ENCODE measurements at places on chromosomes 1 and 21.

DNA sequence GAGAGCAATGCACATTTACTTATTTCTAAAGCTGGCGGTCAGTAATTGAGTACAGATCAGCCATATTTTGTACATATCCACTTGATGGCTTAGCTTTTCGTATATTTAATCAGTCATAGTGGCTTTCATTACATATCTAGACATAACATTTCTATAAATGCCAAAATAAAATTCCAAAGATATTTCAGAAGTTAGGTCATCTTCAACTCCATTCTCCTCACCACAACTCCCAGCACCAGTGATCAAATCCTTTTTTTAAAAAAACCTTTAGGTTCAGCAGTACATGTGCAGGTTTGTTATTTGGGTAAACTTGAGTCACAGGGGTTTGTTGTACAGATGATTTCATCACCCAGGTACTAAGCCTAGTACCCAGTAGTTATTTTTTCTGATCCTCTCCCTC, 53.9 kb upstream of the GNG4 start:
- no peak for DNase-seq

DNA sequence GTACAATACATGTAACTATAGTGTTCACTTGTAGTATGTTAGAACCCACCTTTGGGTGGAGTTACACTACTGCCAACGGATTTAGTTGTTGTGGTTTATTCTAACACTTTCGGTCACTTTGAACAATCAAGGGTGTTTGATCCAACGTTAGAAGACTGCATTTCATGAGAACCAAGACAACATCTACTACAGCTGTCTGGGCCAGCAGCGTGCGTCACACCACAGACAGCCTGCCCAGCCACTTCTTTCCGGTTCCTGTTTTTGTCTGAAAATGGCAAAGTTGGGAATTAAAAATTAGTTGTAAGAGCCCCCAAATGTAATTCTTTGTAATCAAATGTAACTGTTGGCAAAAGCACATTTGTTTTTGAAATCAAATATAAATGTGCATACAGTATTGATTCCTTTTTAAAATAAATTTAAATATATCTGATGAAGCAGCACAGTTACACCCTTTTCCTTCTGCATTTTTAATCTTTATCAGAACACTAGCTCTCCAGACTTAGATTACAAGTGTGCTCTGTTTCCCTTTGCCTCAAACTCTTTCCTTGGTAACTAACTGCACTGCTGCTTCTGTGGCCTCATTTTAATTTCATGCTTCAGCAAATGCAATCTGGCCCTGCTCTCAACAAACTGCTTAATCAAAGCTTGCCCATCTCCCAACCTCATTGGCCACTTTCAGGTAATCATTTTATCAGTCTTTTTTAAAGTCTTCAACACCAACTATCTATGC, 86.6 kb upstream of the DPH5 start:
- peak; percentile 35 for DNase-seq

- DNase-seq = no peak
Observed at GRCh38 chr1:114492978-114493377, 18.0 kb downstream of the TRIM33 start.

GRCh38 chr1:1920608-1921458, 1.8 kb upstream of the TMEM52 start:
- DNase-seq = no peak

DNA sequence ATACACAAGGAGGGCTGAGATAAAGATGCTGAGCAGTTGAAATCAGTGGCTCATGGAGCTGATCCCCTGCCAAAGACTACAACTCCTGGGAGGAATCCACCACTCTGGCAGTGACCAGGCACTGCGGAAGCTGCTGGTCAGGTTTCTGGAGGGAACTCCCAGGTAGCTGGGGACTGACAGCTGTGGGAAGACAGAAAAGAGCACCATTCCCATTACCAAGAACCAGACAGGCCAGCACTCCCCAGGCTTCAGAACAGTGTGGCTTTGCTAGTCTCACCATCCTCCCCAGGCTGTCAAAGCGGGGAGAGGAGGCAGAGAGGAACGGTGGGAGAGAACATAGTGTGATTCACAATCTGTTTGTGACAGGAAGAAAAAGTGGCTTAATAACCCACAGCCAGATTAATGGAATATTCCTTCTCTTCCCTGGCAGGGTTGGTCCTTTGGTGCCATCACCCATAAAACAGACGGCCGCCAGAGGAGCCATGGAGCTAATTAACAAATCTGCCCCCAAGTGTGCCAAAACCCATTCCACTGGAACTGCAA, 92.1 kb downstream of the MAB21L3 start:
- DNase-seq = no peak

DNA sequence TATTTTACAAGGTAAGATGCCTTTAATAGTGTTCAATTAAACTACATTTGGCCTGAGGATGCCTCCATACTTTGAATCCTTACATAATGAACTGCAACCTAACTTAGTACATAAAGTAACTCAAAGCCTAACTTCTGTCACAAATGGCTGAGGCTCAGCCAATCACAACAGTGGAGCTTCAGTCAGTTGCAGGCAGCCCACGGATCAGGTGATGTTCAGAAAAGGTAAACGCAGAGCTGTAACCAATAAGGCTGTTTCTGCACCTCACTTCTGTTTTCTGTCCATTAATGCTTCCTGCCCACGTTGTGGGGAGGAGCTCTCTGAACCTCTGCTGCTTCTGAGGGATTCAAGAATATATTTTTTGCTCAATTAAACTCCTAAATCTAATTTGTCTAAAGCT, 94.8 kb upstream of the KIAA0040 start:
- DNase-seq = no peak

DNA sequence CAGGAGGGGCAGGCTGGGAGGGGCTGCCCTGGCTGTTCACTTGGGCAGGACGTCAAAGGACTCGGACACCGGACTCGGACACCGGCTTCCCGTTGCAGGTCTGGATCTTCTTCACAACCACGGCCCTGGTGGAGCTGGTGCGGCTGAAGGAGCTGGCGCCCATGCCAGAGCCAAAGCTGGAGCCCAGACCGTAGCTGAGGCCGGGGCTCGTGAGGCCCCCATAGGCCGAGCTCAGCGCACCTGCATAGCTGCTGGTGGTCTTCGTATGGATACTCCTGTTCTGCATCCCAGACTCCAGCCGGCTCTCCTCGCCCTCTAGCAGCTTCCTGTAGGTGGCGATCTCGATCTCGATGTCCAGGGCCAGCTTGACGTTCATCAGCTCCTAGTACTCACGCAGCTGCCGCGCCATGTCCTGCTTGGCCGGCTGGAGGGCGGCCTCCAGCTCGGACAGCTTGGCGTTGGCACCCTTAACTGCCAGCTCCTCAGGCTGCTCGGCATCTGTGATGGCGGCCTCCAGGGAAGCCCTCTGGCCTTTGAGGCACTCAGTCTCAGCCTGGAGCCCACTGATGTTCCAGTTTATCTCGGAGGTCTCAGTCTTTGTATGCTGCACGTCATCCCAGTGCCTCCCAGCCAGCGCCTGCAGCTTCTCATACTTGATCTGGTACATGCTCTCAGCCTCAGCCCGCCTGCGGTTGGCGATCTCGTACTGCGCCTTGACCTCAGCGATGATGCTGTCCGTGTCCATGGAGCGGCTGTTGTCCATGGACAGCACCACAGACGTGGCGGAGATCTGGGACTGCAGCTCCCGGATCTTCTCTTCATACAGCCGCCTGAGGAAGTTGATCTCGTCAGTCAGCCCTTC, 15.1 kb upstream of the KLF17 start:
- no peak for DNase-seq

DNA sequence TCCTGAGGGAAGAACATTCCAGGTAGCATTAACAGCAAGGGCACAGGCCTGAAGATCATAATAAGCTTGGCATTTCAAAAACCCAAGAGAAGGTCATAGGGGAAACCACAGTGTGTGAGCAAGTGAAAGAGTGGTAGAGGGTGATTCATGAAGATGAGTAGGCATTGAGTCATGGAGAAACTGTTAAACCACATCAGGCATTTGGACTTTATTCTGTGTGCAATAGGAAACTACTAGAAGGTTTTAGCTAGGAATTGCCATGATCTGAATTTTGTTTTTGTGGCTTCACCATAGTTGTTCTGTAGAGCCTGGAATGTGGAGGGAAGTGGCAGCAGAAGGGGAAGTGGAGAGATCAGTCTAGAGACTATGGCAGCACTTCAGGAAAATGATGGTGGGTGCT, 359.0 kb upstream of the PTBP2 start:
- peak; percentile 1 for DNase-seq

DNA sequence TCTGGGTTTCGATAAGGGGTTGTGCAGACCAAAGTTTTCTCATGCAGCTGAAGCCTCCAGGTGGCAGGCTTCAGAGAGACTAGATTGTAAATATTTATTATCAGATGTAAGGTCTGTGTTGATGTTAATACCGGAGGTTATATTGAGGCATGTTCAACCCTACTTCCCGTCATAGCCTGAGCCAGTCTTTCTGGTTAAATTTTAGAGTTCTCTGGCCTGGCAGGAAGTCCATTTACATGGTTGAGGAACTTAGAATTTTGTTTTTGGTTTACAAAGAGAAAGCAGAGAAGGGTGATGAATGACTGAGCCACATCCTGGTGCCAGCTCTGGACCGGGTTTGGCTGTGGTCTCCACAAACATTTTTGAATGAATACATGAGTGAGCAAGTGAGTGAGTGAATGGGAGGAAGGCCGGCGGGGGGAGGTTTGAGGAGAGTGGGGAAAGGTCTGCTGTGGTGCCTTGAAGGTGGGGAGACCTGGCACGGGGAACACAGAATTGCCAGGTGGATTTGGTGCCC, 218.5 kb downstream of the DISC1 start:
- no peak for DNase-seq

DNA sequence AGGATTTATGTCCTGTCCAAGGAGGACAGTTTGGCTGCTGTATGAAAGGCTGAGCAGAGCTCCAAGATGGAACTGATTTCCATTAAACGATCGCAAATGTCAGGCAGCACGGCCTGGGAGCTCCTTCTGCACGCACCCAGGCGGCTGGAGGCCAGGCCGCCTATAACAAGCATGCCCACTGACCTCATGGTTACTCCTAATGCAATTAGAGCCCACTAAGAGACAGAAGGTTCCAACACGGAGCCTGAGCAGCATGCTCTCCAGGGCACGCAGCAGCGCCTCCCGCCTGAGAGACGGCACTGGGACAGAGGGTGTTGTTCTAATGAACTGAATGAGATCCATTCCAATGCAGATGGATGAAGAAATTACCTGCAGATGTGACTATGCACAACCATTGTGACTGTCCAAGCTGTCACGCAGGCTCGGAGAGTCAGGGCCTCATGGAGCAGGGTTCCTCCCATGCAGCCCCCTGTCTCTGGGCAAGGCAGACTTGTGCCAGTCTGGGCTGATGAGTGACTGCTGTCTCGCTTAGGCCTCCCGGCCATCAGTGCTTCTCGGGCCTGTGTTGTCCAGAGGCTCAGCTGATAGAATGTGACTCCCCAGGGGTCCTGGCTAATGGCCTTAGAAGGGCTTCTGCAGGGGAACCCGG, 25.2 kb upstream of the CDCA8 start:
- no peak for DNase-seq

- DNase-seq = no peak
Observed at GRCh38 chr1:111778066-111778465, 22.4 kb downstream of the DDX20 start.

GRCh38 chr21:30676737-30677136, 34.1 kb downstream of the KRTAP20-3 start:
- no peak for DNase-seq

- no peak for DNase-seq
Observed at GRCh38 chr1:51583532-51583931, 33.4 kb upstream of the OSBPL9 start.

GRCh38 chr1:87983841-87984240, 655.2 kb downstream of the LMO4 start:
- no peak for DNase-seq

- no peak for DNase-seq
Observed at GRCh38 chr1:47617381-47618221, 179.8 kb downstream of the FOXD2 start.

DNA sequence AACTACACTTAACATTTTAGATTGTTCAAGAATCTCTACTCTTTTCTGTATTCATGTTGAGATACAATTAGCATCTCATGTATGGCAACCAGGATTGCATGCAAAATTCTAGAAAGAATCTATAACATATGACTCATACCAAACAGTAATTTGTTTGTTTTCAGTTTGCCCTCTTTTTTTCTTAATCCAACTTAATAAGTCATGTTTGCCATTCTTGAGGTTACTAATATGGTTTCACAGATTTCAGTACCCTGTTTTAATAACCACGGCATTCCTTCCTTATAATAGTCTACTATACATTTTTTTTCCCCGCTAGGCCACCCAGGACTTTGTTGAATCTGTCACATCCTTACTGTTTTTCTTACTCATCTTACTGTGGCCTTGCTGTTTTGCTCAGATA, 140.8 kb downstream of the FMN2 start:
- DNase-seq = no peak

GRCh38 chr1:64594446-64594845, 124.5 kb downstream of the CACHD1 start:
- DNase-seq = no peak

- no peak for DNase-seq
Observed at GRCh38 chr1:17348593-17349234, 23.3 kb upstream of the PADI6 start.

GRCh38 chr1:247906504-247907047, 11.2 kb downstream of the OR2W3 start:
- DNase-seq = peak; percentile 88

GRCh38 chr1:76418531-76418930, 344.0 kb downstream of the ST6GALNAC3 start:
- no peak for DNase-seq

DNA sequence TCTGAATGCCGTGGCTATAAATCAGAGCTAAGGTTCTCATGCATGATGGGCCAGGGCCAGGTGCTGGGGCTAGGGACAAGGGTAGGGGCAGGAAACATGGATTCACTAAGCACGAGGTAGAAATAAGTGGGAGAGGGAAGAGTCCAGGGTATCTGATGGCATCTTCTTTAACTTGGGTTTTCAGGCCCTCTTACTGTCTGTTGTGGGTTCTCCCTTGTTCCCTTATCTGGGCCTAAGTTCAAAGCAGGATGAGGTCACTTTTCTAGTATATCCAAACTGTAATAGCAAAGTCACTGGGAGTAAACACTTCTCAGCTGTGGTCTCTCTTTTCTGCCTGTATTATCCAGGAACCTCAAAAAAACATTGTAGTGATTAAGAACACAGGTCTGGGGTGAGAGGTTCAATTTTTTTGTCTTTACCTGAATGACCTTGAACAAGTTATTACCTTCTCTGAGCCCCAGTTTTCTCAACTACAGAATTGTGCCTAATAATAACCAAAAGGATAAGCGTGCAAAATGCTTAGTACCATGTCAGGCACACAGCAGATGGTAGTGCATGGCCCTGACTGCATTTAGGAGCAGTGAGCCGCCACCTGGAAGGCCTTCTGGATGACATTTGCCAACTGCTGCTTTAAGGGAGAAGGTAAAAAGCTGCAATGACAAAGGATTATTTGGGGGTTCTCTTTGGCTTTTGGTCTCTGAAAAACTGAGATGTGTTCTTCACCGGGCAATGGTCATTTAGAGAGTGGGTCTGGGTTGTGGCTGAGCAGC, 53.6 kb upstream of the A3GALT2 start:
- DNase-seq = no peak

- DNase-seq = no peak
Observed at GRCh38 chr1:100769906-100770646, 50.5 kb downstream of the VCAM1 start.

- DNase-seq = no peak
Observed at GRCh38 chr1:107532318-107532717, 391.5 kb downstream of the NTNG1 start.

All from erythroblast (primary cell).